ENCODE measurements at places on chromosomes 13 and 19.

DNA sequence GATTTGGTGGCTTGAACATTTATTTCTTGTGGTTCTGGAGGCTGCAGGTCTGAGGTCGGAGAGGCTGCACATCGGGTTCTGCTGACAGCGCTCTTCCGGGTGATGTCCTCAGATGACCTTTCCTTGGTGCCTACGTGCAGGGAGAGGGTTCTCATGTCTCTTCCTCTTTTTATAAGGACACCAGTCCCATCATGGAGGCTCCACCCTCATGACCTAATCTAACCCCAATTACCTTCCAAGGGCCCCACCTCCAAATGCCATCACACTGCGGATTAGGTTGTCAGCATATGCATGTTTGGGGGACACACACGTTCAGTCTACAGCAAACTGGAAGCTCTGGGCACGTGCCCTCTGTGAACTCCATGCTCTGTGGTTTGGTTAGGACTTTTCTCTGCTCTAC lies 338.6 kb downstream of the FGF9 start:
- no peak for DNase-seq

DNA sequence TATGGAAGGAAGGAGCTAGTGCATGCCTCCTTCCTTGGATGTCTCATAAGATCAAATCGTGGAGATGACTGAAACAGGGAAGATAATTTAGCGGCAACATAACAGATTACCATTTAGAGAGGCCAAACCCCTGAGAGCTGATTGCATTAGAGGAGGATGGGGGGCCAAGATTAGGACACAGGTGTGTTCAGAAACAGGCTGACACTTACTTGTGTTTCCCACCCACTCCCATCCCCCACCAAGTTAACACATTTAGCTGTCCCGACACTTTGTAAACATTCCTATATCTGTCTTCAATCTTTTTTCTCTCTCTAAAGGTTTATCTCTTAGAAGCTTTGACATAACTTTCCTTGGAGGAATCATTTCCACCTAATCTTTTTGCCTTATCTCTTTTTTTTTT lies 48.8 kb upstream of the KCTD4 start:
- DNase-seq, result no peak

DNA sequence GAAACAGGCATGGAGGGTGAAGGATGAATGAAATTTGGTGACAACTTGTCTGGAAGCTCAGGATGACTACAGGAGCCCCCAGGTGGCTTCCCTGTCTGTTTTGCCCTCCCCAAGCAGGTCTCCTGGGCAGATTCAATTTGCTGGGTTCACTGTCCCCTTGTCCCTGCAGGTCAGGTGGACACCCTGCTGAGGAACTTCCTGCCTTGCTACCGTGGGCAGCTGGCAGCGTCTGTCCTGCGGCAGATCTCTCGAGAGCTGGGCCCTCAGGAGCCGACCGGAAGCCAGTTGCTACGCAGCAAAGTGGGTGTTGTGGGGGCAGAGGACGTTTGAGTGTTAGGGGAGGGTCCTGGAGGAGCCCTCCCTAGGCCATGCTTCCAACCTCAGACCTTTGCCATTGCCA lies 19.1 kb downstream of the PGLS start:
- no peak for DNase-seq

DNA sequence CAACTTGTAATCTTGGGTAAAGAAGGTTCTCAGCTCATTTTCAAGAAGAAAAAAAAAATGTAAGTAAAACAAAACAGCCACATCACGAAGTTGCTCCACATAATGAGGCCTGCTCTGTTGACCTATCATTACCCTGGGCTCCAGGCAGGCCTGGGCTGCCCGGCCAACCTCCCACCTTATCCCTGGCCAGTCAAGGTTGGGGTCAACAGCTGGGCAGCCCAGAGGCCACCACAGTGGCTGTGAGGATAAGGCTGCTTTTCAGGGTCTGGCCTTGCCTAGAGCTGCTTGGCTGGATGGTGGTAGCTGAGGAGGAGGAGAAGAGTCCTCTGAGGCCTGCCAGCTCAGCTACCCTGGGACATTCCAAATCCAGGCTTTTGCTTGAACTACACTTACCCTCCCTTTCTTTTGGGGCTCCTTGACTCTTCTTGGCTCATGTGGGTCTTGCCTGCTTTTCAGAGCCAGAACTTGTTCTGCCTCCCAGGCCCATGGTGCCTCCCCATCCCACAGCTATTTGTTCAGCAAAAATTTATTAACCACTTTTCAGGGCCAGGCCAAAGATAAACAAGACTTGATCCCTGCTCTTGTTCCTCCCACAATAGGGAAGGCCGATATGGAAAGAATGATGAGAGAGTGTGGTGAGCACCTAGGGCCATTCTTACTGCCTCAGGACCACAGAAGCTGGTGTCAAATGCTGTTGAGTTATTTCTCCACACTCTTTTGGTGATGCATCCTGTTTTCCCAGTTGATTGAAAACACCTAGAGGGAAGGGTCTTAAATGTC lies 101.6 kb downstream of the RGCC start:
- no peak for DNase-seq

GRCh38 chr13:109615721-109616420 lies 170.5 kb downstream of the IRS2 start:
- DNase-seq, result no peak
